Stimulated activated CD4-positive, alpha-beta T cell treated with anti-CD3 and anti-CD28 coated beads, Interleukin-4, amount 100 ng/mL, for 48 hours (primary cell): ENCODE measurements at places on chromosomes 7 and 10.

- DNase-seq: no peak
Observed at GRCh38 chr10:113320211-113320610, 232.6 kb upstream of the HABP2 start.

DNA sequence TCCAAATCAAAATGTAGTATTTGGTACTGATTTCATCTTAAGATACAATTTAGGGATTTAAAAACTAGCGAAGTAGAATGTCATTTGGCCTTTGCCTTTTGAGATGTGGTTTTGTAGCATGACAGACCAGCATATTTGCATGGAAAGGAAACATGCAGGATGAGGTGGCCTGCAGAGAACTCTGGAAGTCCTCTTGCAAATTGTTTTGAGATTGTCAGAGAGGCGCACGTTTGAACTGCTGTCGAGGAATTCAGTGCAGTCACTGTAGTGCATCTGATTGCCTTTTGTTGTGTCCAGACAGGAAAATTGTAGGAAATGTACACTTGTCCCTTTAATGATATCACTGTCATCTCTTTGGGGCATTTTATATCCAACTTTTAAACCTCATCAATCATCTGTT, 136.7 kb downstream of the CELF2 start:
- no peak for DNase-seq

GRCh38 chr7:107993891-107994291, 9.1 kb downstream of the LAMB1 start:
- DNase-seq: no peak

DNA sequence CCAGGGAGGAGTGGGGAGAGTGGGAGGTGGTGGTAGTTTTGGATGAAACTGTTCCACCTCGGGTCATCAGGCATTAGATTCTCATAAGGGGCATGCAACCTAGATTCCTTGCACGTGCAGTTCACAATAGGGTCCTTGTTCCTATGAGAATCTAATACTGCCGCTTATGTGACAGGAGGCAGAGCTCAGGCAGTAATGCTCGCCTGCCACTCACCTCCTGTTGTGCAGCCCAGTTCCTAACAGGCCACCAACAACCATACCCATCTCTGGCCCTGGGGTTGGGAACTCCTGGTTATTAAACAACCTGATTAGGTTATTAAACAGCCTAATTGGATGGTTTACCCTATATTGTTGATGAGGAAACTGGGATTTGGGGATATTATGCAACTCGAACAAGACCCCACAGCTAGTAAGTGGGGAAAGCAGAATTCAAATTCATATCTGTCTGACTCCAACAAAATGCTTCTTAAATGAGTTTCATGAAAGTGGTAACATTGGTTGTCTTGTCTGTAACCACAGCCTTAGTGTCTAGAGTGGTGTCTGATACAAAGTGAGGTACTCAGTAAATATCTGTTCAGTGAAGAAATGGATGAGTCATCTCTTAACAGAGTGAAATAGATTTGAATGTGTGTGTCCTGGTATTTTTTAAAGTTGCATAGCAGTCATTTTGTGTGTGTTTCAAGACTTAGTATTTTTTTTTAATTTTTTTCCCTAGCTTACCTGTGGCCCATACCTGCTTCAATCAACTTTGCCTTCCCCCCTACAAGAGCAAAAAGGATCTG, 101.6 kb downstream of the HECTD2 start:
- DNase-seq: no peak

- no peak for DNase-seq
Observed at GRCh38 chr10:125628104-125629049, 54.6 kb downstream of the TEX36 start.

- no peak for DNase-seq
Observed at GRCh38 chr10:76640806-76641205, 996.8 kb downstream of the KCNMA1 start.

GRCh38 chr7:49397750-49398149, 375.7 kb upstream of the VWC2 start:
- DNase-seq: no peak

DNA sequence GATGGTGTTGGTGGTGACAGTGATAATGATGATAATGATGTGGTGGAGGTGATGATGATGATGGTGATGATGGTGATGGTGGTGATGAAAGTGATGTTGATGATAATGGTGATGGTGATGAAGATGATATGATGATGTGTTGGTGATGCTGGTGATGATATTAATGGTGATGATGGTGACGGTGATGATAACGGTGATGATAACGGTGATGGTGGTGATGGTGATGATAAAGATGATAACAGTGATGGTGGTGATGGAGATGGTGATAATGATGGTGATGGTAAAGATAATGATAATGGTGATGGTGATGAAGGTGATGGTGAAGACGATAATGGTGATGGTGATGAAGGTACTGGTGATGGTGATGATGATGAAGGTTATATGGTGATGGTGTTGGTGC, 76.6 kb downstream of the UNCX start:
- no peak for DNase-seq

GRCh38 chr10:118562851-118563250, 32.6 kb downstream of the PRLHR start:
- DNase-seq: no peak

- no peak for DNase-seq
Observed at GRCh38 chr10:30540276-30540675, 89.3 kb downstream of the LYZL2 start.

DNA sequence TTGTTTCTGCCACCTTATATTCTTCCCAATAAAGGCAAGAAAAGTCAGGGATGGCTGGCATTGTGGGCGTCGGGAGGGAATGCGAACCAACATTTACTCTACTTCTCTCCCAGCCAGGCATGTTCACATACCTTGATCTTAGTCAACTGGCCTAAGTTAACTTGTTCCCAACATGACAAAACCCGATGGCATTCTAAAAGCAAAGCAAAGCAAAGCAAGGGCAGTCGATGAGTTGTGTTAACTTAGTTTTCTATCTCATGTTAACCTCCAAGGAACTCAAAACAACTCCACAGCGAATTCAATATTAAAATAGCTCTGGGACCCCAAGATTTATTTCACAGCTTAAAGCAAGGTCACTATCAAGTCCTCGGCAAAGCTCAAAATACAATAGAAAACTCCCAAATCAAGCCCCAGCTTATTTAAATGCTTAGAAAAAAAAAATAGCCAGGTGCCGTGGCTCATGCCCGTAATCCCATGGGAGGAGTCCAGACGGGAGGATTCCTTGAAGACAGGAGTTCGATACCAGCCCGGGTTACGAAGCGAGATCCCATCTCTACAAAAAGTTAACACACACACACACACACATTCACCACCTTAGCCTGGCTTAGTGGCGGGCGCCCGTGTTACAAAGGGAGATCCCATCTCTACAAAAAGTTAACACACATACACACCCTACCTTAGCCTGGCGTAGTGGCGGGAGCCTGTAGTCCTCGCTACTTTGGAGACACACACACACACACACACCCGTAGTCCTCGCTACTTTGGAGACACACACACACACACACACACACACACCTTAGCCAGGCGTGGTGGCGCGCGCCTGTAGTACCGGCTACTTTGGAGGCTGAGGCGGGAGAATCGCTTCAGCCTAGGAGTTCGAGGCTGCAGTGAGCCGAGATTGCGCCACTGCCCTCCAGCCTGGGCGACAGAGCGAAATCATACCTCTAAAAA, 901 bp upstream of the CCNY start:
- no peak for DNase-seq

- no peak for DNase-seq
Observed at GRCh38 chr10:125692601-125693523, 9.9 kb upstream of the TEX36 start.

DNA sequence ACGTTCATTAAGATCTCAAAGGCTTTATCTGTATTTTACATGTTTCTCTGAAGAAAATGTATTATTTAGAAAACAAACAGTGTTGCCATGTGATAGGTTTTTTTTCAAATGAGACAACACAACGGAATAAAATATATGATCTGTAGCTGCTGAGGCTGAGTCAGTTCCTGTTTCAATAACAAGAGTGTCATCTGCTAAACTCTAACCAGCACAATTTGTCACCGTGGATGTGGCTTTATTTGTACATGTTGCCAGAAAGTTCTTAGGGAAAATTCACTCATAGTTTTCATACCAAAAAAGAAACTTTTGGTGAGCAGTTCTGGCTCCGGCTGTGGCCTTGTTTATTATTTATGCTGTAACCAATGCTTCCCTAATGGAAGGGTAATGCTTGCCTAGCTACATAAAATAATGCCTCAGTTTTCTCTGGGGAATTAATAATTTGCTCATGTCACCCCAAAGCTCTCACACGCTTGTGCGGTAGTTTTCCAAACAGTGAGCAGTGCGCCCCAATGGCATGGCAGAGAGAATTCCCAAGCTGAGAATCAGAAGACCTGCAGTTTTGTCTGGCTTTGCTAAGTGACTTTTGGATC, 20.3 kb upstream of the KLF6 start:
- no peak for DNase-seq

GRCh38 chr7:36967387-36967786, 243.1 kb upstream of the AOAH start:
- DNase-seq: no peak

GRCh38 chr10:35136263-35136815, 9.7 kb downstream of the CREM start:
- DNase-seq: no peak

DNA sequence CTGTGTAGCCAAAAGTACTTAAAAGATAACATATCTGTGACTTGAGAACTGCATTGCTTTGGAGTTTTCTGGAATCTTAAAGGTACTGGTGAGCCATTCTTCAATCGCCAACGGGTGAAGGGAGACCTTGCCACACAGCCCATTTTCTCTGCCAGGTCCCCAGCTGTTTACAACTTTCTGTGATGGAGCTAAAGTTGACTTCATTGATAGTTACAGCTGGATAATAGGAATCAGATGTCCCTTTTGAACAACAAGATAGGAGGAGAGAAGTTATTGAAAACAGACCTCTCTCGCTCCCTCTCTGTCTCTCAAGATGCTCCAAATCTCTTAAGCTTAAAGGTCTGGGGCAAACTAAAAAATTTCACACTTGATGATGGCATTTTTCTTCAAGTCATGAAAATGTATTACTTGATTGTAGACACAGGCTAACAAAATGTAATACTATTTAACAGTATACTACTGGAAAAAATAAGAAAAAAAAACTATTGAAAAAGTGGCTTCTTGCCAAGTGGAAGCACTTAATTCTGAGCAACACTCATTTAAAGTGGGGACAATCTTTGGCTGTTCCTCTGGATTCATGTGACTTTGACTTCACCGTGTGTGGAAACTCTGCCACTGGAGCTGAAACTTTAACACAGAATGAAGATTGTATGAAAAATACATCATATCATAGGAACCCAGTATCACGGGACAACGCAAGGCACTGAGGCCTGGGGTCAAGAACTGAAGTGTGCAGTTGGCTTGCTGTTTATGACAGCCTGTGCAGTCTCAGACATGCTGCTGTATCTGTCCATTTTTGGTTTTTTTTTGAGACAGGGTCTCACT, 78.4 kb upstream of the AFAP1L2 start:
- DNase-seq: no peak

- DNase-seq: no peak
Observed at GRCh38 chr10:124447751-124448466, 1.9 kb downstream of the NKX1-2 start.

- DNase-seq: no peak
Observed at GRCh38 chr7:101598986-101599771, 29.9 kb downstream of the MYL10 start.

DNA sequence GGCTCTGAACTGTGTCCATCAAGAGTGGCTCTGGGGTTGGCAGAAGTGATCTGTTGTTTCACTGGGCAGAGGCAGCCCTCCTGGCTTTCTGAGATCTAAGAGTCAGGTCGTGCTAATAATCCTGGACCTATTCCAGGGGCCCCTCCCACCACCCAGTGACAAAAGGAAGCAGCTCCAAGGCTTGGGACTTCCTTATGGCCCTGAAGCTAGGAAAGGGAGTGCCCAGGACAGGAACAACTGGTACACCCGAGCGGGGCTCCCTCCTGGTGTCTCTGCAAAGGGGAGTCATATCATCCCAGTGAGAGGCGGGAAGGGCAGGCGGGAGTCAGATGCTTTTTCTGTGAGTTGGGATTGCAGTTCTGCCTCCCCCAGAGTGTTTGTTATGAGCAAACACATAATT, 32.3 kb downstream of the RPS24 start:
- no peak for DNase-seq

DNA sequence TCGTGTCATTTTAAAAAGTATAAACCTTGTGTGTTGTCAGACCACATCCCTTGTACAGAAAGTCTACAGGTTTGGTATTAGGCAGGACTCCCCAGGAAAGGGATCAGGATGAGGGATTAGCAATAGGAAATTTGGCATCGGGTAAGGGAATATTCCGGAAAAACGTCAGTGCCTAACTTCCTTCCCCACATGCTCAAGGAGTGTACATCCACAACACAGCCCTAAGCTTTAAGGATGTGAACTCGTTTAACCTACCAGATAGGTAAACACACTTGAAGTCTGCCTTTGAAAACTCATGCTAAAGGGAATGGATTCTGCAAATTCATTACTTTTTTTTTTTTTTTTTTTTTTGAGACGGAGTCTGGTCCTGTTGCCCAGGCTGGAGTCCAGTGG, 194.9 kb downstream of the SKIDA1 start:
- no peak for DNase-seq

GRCh38 chr10:74047871-74048270, 50.0 kb downstream of the VCL start:
- DNase-seq: no peak

DNA sequence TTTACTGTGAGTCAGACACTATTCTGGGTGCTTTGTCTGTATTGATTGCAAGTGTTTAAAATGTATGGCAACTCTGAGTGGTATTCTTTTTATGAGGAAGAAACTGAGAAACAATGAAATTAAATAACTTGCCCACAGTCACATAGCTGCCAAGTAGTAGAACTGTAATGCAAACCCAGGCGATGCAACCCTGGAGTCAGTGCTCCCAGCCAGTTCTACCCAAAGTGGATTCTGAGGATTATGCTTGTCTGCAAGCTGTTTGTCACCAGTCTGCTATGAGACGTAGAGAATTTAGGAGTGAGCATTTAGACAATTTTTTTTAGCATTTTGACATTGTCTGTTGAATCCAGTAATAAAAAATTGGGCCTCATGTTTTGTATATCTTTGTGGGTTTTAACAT, 306.0 kb upstream of the LRGUK start:
- no peak for DNase-seq

- no peak for DNase-seq
Observed at GRCh38 chr7:45595809-45596664, 21.9 kb downstream of the ADCY1 start.

DNA sequence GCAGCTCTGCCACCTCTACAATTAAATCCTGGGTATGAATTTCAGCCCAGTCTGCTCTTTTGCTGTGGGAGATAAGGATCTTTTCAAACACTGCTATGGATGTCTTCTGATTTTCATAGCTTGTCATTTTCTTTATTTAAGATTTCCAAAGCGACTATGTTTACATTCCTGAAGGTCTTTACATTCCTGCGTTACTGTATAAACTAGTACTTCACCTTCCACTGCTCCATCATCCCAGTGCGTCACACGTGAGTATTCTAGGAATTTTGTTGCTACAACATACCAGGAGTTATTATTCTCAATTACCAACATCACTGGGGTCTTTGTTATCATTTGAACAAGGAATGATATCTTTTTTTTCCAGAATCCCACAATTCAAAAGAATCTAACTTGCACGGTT, 944.7 kb downstream of the SORCS3 start:
- no peak for DNase-seq
